ENCODE measurements at places on chromosomes 12 and 14. TPM values are rescaled to one million over a fixed set of nuclear protein-coding genes. Genes with fewer than 3 reads are reported as not detected.

- no peak for DNase-seq
Observed at GRCh38 chr12:64621257-64621942, 11.1 kb downstream of the RASSF3 start.

DNA sequence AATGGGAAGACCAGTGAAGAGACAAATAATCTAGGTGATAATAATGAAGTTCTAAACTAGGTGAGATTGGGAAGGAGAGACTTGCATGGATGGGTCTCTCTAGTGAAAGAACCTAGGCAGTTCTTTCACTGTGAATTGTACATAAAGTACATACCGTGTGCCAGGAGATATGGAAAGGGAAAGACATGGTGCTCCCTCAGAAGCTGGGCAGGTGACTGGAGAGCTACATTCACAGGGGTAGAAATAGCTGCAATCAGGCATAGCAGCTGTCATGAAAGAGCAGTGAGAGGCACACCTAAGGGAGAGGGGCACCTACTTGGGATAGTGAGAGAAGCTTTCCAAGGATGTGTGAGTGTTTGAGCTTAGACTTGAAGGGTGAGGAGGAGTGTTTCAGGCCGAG, 9.3 kb downstream of the STK38L start:
- DNase-seq: no peak

DNA sequence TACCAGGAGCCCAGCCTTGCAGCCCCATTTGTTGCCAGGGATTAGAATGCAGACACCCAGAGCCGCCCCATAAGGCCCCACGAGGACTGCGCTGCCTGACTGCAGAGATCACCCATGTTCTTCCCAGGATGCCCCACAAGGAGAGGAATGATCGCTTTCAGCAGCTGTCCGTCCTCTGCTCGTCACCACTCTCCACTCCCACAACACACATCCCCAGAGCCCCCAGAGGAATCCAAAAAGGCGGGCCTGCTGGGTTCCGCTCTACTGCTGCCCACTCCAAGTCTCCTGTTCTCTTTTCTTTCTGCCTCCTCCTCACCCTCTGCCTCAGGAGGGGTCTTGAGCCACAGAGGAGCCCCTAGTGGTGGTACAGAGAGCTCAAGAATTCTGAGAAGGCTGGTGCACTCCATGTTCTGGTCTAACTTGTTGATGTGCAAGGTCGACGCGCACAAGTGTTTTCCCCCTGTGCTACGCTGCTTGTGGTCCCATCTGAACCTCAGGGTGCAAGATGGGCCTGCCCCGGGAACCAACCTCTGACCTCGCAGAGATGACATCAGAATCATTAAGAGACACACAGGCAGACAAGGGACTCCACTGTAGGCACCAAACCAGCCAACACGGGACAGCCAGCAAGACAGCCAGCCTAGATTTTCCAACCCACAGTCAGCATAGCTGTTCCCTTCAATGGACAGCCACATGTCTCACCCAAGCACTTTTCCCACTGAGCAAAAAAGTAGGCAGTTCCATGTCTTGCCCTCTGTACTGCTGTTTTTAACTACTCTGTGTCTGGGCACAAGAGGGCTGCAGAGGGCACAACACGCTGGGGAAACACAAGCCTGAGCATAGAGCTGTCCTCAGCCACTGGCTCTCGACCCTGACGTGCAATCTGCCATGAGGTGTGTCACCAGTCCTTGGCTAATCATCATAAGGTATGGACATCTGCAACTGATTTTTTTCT, 29.9 kb downstream of the PXN start:
- DNase-seq: no peak

DNA sequence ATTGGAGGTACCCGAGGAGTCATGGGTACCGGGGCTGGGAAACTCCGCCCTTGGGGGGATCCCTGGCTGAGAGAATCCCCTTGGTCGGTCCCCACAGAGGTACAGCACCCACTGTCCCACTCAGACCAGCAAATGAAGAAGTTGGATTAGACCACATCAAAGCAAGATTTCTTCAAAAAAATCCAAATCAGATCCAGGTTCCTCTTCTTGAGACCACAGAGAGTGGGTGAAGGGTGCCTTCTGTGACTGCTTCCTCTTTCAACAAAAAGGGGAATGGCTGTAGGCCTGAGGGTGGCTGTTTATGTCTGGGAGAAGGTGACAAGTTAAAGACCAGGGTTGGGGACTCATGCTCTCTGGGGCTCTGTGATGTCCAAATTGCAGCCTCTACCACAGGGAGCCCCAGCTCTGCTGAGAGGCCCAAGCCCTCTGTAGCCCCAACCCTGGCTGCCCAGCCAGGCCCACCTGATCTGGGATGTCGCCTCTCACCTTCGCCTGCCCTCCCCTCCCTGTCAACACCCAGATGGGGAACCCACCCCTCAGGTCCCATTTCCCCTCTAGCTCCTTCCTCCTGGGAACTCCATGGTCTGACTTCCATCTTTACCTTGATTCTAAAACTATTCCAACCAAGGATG, 50.9 kb downstream of the ZFP36L1 start:
- DNase-seq: no peak

DNA sequence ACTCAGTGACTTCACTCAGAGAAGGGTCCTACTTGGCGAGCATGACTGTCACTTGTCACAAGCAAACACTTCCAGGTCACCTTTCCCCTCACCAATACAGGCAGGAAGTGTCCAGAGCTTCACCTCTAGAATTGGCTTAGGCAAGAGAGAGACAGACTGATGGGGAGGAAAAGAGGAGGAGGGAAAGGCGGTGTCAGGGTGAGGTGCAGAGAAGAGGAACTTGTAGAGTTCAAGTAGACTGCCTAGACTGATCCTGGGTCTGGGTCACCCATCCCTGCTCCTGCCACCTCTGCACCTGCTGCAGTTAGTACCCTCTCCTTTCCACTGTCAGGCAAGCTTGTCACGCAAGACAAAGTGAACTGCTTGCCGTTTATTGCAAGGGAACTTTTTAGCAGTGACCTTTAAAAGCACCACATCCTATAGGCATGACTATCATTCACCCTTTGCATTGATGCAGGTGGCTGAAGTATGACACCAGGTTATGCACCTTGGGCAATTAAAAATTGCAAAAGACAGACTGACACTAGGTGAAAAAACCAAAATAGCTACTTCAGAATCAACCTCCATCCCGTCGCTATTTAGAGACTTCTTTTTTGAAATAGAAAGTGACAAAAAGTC, 292.4 kb downstream of the SYT1 start:
- DNase-seq: no peak

DNA sequence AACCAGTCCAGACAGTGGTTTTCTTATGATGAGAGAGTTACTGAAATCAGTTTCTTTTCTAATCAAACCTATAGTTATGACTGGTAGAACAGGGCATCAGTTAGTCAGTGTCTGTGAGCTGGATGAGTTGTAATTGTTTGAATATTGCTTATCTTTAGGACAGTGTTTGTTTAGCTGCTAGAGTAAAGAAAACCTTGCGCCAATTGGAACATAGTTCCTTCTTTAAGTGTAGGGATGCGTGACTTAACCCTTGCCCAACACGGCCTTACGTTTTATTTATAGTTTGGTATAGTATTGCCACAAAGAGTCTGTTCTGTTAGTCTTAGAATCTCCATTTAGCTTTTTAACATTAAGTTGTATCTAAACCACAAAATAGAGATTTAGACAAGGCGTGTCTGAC, 572.6 kb downstream of the SLC16A7 start:
- no peak for DNase-seq

DNA sequence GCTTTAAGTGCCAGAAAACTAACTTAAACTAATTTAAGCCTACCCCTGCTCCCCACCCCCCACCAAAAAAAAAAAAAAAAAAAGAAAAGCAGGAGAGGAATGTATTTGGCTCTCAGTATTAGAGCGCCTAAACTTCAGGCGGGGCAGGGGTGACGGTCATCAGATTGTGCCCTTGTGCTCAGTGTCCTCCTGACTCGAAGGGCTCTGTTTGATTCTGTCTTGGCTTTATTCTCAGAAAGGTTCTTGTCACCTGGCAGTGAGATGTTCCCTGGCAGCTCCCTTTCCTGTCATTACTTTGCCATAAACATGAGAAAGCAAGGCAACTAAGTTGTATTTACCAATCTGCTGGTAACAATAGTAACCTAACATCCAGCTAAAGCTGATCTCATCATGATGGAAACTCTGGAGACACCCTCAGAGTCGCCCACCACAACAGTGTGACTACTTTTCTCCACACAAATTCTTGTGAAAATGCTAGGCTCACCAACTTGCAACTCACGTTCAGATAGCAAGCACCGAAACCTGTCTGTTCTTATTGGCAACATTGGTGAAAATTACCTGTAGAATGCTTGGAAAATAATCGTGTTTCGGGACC, 39.0 kb upstream of the WNK1 start:
- no peak for DNase-seq

- DNase-seq: no peak
Observed at GRCh38 chr12:56011509-56012090, 9.2 kb upstream of the IKZF4 start.

DNA sequence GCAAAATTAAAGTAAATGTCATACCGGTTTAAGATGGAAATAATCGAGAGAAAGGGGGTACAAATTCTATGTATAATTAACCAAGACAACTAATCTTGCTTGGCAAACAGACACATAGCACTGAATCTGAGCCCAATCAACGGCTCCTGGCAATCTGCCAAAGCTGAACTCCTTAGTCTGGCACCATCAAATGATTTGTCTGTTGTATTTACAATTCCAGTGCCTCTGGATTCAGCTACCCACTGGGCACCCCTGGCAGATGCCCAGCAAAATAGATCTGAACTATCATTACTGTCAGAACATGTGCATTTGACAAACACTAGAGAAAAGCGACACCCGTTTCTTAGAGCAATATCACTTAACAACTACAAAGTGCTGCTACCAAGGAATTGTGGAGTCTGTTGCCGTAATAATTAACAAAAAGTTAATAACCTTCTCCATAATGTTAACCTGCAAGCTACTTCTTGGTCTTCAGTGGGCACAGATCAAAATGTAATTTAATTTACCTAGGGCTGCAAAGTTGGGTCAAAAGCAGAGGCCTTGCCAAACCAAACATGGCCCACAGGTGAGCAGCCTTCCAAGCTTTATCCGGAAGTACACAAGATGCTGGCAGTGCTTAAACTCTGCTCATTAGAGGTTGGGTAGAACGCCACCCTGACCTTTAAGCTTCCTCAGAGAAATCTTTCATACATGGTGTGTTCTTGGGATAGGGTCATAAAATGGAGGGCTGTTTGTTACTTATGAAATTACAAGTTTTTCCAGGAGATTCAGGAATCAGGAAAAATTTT, 7.6 kb downstream of the EGLN3 start:
- no peak for DNase-seq

DNA sequence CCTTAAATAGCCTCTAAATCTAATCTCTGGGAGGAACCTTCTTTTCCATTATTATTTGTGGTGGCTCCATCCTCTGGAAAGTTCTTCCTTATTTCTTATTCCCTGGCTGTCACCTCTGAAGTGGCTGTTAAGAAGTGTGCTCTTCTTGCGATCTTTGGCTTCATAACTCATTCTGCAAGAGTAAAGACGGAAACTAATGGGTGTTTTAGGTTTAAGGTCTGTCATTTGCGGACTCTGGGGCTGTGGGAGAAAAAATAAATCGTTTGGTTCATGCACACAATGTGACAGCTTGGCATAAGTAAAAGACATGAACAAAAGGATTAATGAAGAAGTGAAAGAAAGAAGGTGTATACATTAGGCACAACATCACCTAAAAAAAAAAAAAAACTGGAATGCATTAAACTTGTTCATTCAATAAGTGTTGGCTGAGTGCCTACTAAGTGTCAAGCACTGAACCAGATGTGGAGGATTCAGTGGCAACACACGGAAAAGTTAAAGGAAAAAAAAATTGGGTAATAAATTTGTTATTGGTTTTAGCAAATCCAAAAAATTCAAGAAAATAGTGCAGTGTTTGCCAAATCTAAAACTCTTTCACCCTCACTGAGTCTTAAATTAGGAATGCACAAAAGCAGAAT, 99.5 kb downstream of the ERGIC2 start:
- DNase-seq: no peak

- DNase-seq: no peak
Observed at GRCh38 chr14:87142551-87143211, 850.3 kb downstream of the GALC start.

DNA sequence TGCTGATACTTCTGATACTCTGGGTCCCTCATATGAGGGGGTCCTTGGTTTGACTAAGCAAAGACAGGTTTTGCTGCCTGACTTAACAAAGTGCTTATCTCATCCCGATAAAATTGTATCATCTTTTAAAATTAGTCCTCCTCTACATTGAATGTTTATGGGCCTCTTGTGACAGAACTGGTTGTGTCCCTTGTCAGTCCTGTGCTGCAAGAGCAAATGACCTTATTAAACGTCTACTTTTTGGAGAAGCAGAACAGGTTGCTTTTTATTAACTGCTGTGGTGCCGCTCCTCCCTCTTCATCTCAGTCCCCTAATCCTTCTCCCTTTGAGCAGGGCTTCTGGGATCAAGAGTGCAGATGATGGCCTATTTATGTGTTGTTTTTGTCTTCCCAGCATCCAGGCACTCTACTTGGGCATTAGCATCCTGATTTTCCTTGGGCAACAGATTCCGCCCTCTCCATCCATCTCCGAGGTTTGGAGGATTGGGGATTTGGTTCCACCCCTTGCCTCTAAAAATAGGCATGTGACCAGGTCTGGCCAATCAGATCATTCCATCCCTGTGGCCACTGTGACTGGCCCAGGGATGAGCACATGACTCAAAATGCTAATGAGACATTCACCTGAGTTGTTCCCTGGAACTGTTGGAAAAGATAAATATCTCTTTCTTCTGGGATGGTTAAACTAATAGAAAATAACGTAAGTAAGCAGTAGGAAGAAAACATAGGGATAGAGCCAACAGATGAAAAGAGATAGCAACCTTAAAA, 2.9 kb upstream of the DENR start:
- no peak for DNase-seq

GRCh38 chr14:63180011-63180410, 24.2 kb upstream of the RHOJ start:
- DNase-seq: no peak

DNA sequence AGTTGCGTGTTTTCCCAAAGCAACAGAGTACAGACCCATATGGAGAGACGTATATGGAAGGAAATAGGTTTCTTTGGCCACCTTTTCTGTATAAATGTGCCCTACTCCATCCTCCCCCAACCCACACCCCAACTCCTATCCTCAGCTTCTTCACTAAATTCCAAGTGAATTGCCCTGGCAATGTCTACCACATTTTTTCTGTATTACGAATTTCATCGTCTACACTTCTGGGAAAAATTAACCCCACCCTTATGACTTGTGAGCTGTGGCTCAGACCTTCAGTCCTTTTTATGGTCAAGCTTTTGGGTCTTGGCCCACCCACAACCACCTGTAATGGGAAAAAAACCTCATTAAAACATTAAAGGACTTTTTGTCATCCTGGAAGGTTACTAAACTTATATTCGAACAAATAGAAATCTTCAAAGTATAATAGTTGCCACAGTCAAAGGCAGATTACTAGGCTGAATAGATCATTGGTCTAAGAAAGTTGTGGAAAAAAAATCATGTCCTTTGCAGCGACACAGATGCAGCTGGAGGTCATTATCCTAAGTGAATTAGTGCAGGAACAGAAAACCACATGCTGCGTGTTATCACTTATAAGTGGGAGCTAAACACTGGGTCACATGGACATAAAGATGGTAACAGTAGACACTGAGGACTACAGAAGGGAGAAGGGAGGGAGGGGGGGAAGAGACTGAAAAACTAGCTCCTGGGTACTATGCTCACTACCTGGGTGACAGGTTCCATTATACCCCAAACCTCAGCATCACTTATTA, 15.7 kb upstream of the NFKBIA start:
- no peak for DNase-seq

The FGD4 gene
- total RNA-seq: 0.67 TPM

The KRT71 gene
- total RNA-seq: not detected

The PLBD1 gene
- not detected for total RNA-seq

The KRT83 gene
- total RNA-seq: not detected

The MGP gene
- 2.6 TPM for total RNA-seq

The SLC7A8 gene
- not detected for total RNA-seq

The PRPH gene
- total RNA-seq: not detected

The CRIP1 gene
- 558 TPM for total RNA-seq

The ADGRD1 gene
- total RNA-seq: not detected
